Lung microvascular endothelial cell (primary cell): ENCODE measurements at places on chromosomes 13 and 19. TPM values are rescaled to one million over a fixed set of nuclear protein-coding genes. Genes with fewer than 3 reads are reported as not detected.

Gene ZNF813
- 2.8 and 4.4 TPM in 2 replicates for total RNA-seq

Gene TMEM259
- total RNA-seq: 29.4 and 43.8 TPM in 2 replicates

Gene SMIM17
- total RNA-seq: 0.20 and 0.22 TPM in 2 replicates

Gene SHD
- not detected in 2 replicates for total RNA-seq

Gene P2RY11
- 1.1 and 1.8 TPM in 2 replicates for total RNA-seq

Gene TNNI3
- not detected in 2 replicates for total RNA-seq

Gene GRIK5
- total RNA-seq: not detected in 2 replicates

Gene LILRB3
- total RNA-seq: not detected in 2 replicates

Gene ZNF93
- total RNA-seq: 3.7 and 4.2 TPM in 2 replicates

Gene ZNF575
- total RNA-seq: 0.20 and 0.22 TPM in 2 replicates

Gene SIAH3
- under 0.01 TPM in 1 of 2 replicates, not detected in the other for total RNA-seq

Gene RXFP2
- total RNA-seq: not detected in 2 replicates

Gene CBY2
- total RNA-seq: not detected in 2 replicates

Gene CYP4F3
- not detected in 2 replicates for total RNA-seq

Gene AMH
- total RNA-seq: 0.65 and 3.6 TPM in 2 replicates

Gene NCR1
- total RNA-seq: not detected in 2 replicates

Gene ZNF283
- total RNA-seq: 5.0 and 8.5 TPM in 2 replicates

Gene KLK12
- not detected in 2 replicates for total RNA-seq

Gene MAG
- total RNA-seq: not detected in 2 replicates

Gene CLEC11A
- 0.40 and 2.6 TPM in 2 replicates for total RNA-seq

Gene UBE2L5
- not detected in 2 replicates for total RNA-seq

Gene NAPSA
- total RNA-seq: under 0.01 TPM in 1 of 2 replicates, not detected in the other

Gene CLIP3
- total RNA-seq: 2.6 and 2.8 TPM in 2 replicates

Gene TMPRSS9
- under 0.01 and 0.20 TPM in 2 replicates for total RNA-seq

Gene CAPN12
- total RNA-seq: under 0.01 TPM in 2 replicates

Gene ZNF836
- 6.1 and 7.7 TPM in 2 replicates for total RNA-seq

Gene BRCA2
- total RNA-seq: 1.2 and 3.3 TPM in 2 replicates

Gene ZNF625
- 7.4 and 11.7 TPM in 2 replicates for total RNA-seq

Gene SULT2B1
- total RNA-seq: not detected in 2 replicates

Gene ZFP82
- total RNA-seq: 2.2 and 4.8 TPM in 2 replicates

Gene BCAM
- total RNA-seq: 11.8 and 34.3 TPM in 2 replicates

Gene SYNGR4
- not detected in 2 replicates for total RNA-seq

Gene ZNF682
- 1.1 and 4.0 TPM in 2 replicates for total RNA-seq

Gene EBI3
- 0.44 and 0.60 TPM in 2 replicates for total RNA-seq

Gene SLC25A41
- not detected in 2 replicates for total RNA-seq
